ENCODE measurements at places on chromosomes 7 and 10.

- no peak for DNase-seq
Measured at GRCh38 chr7:52959336-52959735, 76.1 kb upstream of the POM121L12 start.

GRCh38 chr7:107230334-107230733 is 61.5 kb downstream of the HBP1 start:
- DNase-seq = no peak

- no peak for DNase-seq
Measured at GRCh38 chr7:134878746-134879357, 99.4 kb downstream of the CALD1 start.

GRCh38 chr10:105798328-105798889 is 1157.3 kb downstream of the SORCS3 start:
- no peak for DNase-seq

DNA sequence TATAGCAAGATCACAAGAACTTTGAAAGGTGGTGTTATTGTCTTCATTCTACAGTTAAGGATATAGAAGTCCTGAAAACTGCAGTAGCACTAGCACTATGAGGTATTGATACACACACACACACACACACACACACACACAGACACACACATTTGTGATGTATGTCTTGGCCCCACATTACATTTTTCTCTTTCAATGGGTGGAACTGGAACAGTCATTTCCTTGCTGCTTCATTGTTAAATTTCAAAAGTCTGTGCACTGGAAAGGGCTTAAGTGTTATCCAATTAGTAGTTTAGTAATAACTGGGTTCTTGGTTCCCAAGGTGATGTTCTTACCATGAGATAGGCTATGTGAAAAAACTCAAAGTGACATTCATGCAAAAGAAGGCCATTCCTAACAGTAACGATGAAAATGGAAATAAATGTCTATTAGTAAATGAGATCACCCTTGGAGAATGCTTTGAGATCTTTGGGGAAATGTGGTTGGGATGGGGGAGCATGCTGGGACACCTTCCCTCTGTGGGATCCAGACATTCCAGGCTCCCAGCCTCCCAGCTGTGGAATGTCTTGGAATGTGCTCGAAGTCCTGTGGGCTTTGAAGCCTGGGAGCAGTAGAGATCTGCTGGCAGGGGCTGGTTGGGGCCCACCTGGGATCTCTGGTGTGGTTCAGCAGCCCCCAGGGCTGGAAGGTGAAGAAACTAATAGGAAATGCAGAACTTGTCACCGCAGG is 37.4 kb upstream of the CALD1 start:
- no peak for DNase-seq

- DNase-seq = no peak
Measured at GRCh38 chr7:106166651-106167342, 54.7 kb upstream of the SYPL1 start.

GRCh38 chr10:80454513-80455460 is 677 bp downstream of the TSPAN14 start:
- no peak for DNase-seq

- no peak for DNase-seq
Measured at GRCh38 chr7:76346778-76347177, 12.0 kb downstream of the YWHAG start.

GRCh38 chr10:129772468-129773358 is 191.4 kb downstream of the EBF3 start:
- DNase-seq = no peak

DNA sequence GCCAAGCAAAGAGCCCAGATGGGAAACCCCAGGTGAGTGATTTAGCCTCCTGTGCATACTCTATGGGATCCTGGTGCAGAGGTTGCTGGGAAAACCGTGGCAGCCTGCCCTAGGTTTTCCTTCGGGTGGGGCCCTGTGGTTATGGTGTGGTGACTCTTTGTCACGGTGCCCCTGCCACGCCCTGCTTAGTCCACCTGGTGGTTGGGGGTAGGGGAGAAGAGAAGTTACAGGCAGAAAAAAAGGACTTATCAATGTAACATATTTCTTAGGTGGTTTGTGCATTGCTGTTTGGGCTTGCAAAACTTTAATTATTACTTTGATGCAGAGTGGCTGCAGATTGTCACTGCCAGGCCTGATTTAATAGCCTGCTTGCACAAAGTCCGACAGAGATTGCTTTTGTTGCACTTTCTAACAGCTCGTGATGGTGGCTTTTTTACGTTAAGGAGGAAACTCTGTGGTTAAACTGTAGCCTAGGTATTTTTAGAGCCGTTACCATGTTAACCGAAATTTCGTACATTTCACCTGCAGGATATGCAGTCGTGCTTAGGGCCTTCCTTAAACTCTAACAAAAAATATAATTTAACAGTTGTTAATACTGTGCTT is 197.4 kb downstream of the RNLS start:
- no peak for DNase-seq

DNA sequence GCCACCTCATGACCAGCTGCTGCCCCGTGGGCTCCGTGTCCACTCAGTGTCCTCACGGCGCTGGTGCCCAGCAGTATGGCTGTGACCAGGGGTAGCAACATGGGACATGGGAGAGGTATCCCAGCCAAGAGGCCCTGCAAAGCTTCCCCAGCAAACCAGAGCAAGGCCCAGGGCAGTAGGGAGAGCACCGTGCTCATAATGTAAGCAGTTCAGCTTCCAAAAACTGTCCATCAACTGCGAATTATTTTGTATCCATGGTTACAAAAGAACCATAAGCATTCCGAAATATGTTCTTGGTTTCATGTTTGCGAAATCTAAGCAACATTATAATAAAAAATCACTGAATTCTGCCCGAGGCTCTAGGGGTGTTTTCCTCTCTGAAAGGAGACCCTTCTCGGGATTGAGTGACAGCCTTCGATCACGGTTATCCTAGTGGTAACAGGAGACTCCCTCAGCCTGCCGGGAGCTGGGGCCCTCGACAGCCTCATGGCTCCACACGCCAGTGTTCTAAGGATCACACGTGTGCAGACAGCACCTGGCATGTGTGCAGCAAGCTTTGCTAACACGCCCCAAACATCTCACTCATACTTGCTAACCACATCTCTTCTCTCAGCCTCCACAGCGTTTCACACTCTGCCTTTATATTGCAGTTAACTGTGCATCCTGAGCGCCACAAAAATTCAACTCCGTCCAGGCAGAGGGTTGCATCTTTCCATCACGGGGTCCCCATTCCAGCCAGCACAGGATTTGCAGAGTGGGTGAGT is 117.6 kb downstream of the DIP2C start:
- DNase-seq = no peak

- no peak for DNase-seq
Measured at GRCh38 chr7:153432063-153432462, 620.1 kb upstream of the DPP6 start.

GRCh38 chr7:112427984-112428383 is 22.3 kb upstream of the IFRD1 start:
- no peak for DNase-seq

- no peak for DNase-seq
Measured at GRCh38 chr10:133399123-133399601, 5.2 kb downstream of the MTG1 start.

GRCh38 chr10:49133706-49134248 is at the start of gene FAM170B:
FAM170B (minus strand) TSS chr10:49134021; CDS start chr10:49133918, 103 bp downstream.
- no peak for DNase-seq

- no peak for DNase-seq
Measured at GRCh38 chr7:6359734-6360133, 87.3 kb upstream of the CYTH3 start.

DNA sequence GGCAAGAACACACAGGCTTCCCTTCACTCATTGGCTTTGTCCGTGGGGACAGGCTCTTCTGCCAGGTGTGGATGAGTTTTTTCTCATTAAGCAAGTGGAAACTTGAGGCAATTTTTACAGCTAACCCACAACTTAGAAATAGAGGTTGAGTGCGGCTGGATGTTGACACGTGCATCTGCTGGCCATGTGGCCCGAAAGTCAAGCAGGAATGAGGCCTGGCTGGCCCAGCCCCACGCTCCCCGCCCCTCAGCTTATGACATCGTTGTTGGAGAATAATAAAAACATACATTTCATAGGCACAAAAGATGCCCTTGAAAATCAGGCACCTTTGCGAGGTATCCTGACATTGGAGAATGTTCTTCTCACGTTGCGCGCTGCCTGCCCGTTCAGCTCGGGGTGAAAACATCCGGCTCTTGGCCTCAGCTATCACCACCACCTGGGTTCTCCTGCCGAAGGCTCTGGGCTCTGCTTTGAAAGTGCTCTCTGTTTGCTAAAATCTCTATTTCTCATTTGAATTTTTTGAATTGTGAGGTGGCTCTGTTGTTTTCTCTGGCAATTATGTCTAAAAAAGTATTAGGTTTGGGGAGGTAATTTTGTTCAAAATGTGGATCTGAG is 310.7 kb downstream of the WDR37 start:
- DNase-seq = no peak

DNA sequence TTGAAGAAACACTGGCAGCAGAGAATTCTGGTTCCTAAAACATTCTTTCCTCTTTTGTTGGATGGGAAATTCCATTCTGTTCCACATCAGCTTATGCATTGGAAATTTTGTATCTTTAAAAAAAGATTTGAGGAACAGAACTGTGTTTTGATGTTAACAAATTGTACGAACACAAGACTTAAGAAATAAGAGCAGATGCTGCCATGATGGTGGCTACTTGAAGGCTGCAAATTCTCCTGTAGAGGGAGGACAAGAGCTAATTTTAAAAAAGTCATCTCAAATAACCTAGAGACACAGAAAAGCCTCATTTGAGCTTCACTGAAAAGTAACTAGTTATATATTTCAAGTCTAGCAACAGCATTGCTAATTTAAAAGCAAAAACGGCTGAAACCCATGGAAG is 29.8 kb downstream of the NDUFB2 start:
- DNase-seq = no peak

Measured in omental fat pad (tissue), 4 donors.